ENCODE measurements at places on chromosomes 4 and X.

- peak; percentile 85 for DNase-seq
These were observed 618.1 kb downstream of the PPP4R3C start for GRCh38 chrX:26845056-26845455.

DNA sequence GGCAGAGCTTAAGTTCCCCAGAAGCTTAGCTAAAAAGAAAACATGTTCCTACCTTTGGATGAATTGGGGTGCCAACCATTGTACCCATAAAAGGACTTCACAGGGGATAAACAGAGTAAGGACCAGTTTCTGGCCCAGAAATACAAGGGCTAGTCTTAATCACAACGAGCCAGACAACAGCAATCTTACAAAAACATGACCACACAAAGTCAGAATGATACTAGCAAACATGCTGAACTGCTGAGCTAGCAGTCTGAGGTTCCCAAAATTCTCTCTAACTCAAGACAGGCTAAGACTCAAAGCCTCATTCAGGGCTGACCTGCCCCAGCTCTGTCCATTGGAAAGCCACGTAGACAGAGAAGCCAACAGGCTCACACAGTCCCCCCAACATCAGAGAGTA, 40.3 kb downstream of the ATP11C start:
- no peak for DNase-seq

GRCh38 chr4:37935026-37935425, 25.2 kb upstream of the PTTG2 start:
- DNase-seq: no peak

- DNase-seq: peak; percentile 14
These were observed 29.8 kb upstream of the ARHGAP24 start for GRCh38 chr4:85445050-85445639.

GRCh38 chr4:61665649-61666048, 465.5 kb downstream of the ADGRL3 start:
- no peak for DNase-seq

GRCh38 chr4:47287735-47288134, 175.8 kb downstream of the COMMD8 start:
- DNase-seq: peak; percentile 78

GRCh38 chr4:72397314-72397713, 171.7 kb downstream of the ADAMTS3 start:
- DNase-seq: peak; percentile 55

DNA sequence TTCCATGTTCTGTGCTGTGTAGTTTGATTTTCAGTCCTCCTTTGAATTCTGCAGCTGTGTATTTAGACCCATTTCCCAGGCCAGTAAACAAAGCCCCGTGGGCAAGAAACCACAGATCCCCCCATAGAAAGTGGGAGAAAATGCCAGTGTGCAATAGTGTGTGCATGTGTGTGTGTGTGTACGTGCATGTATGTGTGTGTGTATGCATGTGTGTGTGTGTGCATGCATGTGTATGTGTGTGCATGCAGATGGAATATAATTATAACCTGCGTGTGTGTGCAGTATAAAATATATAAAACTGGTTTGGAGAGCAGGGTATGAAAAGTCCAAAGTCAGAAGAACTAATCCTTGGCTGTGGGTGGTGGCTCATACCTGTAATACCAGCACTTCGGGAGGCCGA, 5.2 kb upstream of the CD99 start:
- DNase-seq: no peak

- DNase-seq: no peak
These were observed 107.7 kb upstream of the ATXN3L start for GRCh38 chrX:13427441-13428052.

DNA sequence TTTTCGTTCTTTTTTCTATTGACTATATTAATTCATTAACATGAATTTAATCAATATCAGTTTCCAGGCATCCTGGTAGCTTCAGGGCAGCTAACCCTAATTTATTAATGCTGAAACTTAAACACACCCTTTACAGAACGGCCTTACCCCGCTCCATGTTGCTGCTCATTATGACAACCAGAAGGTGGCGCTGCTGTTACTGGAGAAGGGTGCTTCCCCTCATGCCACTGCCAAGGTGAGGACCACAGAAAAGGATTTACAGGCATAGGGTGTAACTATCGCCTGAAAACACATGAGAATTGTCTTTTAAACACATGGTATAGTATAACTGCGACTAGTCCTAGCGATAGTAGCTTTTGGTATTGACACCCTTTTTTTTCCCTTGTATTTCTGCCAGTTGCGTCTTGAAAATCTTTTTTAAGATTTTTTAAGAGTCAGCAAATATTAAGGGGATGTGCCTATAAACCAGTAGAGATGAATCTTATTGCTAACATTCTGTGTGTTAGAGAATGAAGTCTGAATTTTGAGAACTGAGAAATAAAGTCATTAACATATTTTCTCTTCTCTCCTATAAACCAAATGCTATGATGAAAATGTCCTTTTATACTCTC, 229.0 kb downstream of the ANK2 start:
- peak; percentile 72 for DNase-seq
